Activated CD4-positive, alpha-beta memory T cell treated with anti-CD3 and anti-CD28 coated beads for 36 hours (primary cell): ENCODE measurements at places on chromosomes 11 and 22. TPM values are rescaled to one million over a fixed set of nuclear protein-coding genes. Genes with fewer than 3 reads are reported as not detected.

RPUSD4 gene
- total RNA-seq, result 32.4 TPM

KRTAP5-11 gene
- total RNA-seq, result not detected

CARNS1 gene
- 2.3 TPM for total RNA-seq

SLC25A17 gene
- total RNA-seq, result 29.3 TPM

KRTAP5-1 gene
- total RNA-seq, result not detected

TUB gene
- total RNA-seq, result 0.36 TPM

DNA sequence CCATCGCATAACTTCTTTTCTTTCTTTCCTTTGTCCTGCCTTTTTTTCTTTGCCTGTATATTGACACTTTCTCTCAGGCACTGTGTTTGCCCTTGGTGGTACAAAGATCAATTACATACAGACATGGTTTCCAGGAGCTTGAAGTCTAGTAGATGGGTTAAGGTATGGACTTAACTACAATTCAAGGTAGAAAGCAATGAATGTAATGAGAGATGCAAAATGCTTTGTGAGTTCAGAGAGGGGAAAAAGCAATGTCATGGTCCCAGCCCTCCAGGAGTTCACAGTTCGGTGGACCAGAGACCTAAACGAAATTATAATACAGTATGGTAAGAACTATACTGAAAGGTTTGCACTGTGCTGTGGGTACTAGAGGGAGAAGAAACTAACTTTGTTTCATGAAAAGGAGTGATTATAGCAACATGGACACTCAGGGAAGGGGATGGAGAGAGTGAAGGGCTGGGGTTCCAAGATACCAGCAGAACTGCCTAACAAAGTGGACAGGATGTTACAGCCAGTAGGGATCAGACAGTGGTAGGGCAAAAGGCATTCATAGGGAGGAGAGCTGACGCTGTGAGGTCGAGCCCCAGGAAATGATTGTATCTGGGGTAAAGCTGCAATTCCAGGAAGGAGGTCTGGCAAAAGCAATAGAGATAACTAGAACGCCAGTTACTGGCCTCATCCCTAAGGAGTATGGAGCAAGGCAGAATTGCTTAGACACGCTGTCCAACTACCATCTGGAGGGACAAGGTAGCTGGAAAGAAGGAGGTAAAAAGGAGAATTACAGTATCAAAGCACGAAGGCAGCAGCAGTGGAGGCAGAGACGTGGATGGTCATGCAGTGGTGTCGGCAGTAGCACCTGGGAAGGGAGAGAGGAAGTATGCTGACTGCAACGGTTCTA is 158.3 kb upstream of the MTMR2 start:
- DNase-seq, result no peak
- H3K36me3 ChIP-seq, result peaks cover 10% of the 10 kb centered on the region
- peaks cover 35% of the 10 kb centered on the region for H3K4me1 ChIP-seq

DNA sequence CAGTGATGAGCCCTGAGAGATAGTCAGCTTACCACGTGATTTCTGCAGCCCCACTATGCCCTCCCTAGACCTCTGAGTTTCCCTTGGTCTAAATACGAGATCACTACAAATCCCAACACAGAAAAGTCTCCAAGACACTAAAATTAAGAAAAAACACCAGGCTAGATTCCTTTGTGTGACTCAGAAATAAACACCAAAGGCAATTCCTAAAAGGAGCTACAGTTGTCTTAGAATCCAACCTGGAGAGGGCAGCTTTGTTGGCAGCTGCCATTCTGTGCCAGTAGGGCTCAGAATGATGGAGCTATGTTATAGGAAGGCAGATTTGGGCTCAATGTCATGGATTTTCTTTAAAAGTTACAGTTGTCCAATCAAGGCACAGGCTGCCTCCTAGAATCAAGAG is 37.1 kb upstream of the HMGXB4 start:
- no peak for DNase-seq
- H3K27ac ChIP-seq, result no peak overlapping the region
- H3K27me3 ChIP-seq, result peaks cover 6% of the 10 kb centered on the region
- no peaks in the 10 kb centered on the region for H3K4me1 ChIP-seq
- H3K36me3 ChIP-seq, result no peaks in the 10 kb centered on the region

DNA sequence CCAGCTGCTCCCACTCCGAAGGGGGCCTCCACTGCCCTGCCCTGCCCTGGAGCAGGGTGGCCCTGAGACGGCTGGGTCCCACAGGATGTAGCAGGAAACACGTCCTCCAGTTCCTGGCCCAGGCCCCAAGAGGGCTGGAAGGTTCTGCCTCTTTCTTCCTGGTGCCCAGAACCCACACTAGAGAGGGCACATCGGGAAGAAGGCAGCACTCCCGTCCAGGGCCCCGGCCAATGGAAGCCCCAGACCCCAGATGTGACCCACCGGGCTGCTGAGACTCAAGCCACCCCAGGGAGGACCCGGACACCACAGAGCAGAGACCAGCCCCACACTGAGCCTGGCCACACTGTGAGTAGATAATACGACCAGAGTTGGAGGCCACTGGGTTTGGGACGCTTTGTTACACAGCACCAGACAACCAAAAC is 71.2 kb downstream of the CELSR1 start:
- H3K36me3 ChIP-seq, result no peaks in the 10 kb centered on the region
- no peak overlapping the region for H3K4me3 ChIP-seq
- no peak overlapping the region for H3K27ac ChIP-seq
- DNase-seq, result no peak

- no peak overlapping the region for H3K27ac ChIP-seq
- no peaks in the 10 kb centered on the region for H3K36me3 ChIP-seq
- H3K4me3 ChIP-seq, result no peak overlapping the region
- DNase-seq, result peak; percentile 44
- no peaks in the 10 kb centered on the region for H3K4me1 ChIP-seq
- H3K27me3 ChIP-seq, result peaks cover 15% of the 10 kb centered on the region
Observed at GRCh38 chr11:116224154-116224888, 548.5 kb downstream of the BUD13 start.

DNA sequence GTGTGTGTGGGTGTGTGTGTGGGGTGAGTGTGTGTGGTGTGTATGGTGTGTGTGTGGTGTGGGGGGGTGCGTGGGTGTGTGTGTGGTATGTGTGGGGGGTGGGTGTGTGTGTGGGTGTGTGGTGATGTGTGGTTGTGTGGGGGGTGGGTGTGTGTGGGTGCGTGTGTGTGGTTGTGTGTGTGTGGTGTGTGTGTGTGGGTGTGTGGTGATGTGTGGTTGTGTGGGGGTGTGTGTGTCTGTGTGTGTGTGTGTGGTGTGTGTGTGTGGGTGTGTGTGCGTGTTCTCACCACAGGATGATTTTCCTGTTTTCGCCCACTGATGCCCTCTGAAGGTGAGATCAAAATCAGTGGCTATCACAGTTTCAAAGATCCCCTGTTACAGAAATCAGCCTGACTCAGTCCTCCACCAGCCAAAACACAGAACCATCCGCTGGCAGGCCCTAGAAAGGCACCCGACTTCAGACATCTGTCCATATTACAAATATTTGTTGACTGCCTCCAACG is 24.7 kb downstream of the CPT1A start:
- H3K36me3 ChIP-seq, result peaks cover 2% of the 10 kb centered on the region
- peaks cover 18% of the 10 kb centered on the region for H3K4me1 ChIP-seq
- peak; percentile 53 for DNase-seq
- H3K27ac ChIP-seq, result peak overlapping the region; percentile 75

GRCh38 chr11:69593851-69594250 is 47.1 kb upstream of the CCND1 start:
- H3K36me3 ChIP-seq, result no peaks in the 10 kb centered on the region
- no peak for DNase-seq
- no peak overlapping the region for H3K4me3 ChIP-seq
- H3K27ac ChIP-seq, result no peak overlapping the region
- no peaks in the 10 kb centered on the region for H3K27me3 ChIP-seq
- no peaks in the 10 kb centered on the region for H3K4me1 ChIP-seq

- H3K4me1 ChIP-seq, result no peaks in the 10 kb centered on the region
- DNase-seq, result no peak
- H3K36me3 ChIP-seq, result no peaks in the 10 kb centered on the region
- no peak overlapping the region for H3K4me3 ChIP-seq
Observed at GRCh38 chr11:56889986-56890385, 98.7 kb upstream of the OR5AK2 start.

DNA sequence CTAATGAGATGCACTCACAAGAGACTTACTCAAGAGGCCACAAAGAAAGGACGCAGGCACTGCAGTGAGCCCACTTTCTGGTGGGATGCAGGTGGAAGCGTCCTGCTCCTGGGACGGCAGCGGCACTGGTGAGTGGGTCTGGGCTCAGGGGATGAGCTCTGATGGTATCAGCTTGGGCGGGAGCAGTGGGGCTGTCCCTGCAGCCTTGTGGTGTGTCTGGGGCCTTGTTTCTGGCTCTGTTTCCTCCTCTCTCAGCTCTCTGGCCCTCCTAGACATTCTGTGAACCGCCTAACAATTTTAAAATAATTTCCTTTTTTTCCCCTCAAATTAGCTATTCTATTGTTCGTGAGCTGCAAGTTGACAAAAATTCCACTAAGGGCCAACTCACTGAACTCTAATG is 8.8 kb upstream of the ST14 start:
- no peak overlapping the region for H3K27ac ChIP-seq
- no peak overlapping the region for H3K4me3 ChIP-seq
- peaks cover 9% of the 10 kb centered on the region for H3K4me1 ChIP-seq
- H3K36me3 ChIP-seq, result no peaks in the 10 kb centered on the region
- no peak for DNase-seq

DNA sequence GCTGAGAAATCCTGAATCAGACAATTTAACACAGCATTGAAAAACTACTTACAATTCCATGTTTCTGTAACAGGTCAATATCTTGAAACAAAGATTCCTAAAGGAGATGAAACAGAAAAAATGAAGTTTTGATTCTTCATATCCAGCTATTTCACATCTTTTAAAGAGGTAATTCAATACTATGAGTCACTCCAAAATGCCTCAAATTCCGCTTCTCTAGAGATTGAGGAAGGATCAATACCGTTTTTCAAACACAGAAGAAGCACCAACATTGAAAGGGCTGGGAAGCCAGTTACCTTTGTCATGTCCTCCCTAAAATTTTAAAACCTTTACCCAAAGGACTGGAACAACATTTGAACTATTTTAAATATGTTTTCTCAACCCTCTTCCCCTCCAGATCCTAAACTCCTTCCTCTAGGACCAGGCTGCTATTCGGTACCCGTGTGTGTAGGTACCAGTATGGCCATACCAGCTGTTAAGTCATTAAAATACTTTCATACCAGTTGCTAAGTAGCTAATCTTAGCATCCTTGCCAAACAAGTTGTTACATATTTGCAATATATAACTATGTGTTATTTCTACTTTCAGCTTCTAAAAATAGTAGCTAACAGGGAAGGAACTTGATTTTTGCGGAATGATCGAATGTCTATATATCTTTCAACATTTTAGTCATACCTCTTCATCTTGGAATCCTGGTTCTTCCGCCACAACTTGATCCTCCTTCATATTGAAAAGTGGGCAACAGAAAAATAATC is 2.3 kb downstream of the DMC1 start:
- no peaks in the 10 kb centered on the region for H3K27me3 ChIP-seq
- no peak for DNase-seq
- peaks cover 12% of the 10 kb centered on the region for H3K4me1 ChIP-seq
- H3K36me3 ChIP-seq, result peaks cover 3% of the 10 kb centered on the region
- H3K27ac ChIP-seq, result no peak overlapping the region

DNA sequence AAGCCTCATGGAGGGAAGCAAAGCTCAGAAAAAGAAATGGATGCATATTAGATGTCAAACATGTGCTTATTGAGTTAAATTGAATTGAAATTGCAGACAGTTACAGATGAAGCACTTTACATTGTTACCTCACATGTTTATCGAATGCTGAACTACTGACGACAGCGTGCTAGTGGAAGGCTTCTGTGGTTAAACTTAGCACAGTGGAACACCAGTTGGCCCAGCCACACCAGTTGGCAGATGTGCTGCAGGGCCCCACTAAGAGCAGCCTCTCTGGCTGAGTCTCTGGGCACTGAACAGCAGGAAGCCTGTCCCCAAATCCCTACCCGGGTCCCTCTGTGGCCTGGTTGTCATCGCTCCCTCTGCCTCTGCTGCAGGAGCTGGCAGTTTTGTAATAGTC is 242.1 kb downstream of the NTM start:
- H3K27me3 ChIP-seq, result no peaks in the 10 kb centered on the region
- H3K4me1 ChIP-seq, result no peaks in the 10 kb centered on the region
- H3K27ac ChIP-seq, result no peak overlapping the region
- DNase-seq, result no peak
- H3K36me3 ChIP-seq, result no peaks in the 10 kb centered on the region
- no peak overlapping the region for H3K4me3 ChIP-seq

DNA sequence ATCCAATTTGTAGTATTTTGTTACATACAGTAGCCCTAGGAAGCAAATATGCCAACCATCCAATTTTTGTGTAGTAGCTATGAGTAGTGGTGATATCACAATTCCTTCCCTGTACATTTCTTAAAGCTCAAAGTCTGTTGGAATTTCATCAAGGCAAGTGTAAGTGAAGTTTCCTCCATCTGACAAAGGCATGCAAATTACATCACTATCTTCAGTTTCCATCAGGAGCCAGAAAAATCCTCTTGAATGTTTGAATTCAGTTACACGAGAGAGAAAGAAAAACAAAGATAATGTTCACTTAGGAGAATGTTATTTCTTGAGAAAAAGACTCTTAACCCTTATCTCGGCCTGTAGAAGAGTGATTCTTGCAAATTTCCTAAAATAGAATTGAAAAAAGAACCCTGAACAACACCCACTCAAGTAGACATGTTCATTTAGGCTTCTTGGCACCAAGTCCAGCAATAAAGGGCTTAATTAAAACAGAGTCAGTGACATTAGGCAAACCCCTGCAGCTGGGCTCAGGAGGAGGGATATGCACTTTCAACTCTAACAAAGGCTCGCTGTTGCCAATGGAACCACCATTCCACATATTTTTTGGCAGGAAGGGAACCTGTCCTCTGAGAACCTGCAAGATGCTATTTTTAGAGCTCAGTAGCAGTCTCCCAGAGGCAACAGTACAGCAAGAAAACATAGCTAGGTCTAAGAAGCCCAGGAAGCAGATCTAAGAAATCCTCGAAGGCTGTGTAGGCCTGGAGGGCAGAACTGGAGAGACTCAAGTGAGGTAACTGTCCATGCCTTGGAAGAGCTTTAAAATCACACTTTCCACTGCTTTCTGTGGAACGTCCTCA is 144.6 kb downstream of the CCDC81 start:
- no peak overlapping the region for H3K4me3 ChIP-seq
- H3K4me1 ChIP-seq, result peaks cover 4% of the 10 kb centered on the region
- H3K27me3 ChIP-seq, result peaks cover 5% of the 10 kb centered on the region
- H3K36me3 ChIP-seq, result no peaks in the 10 kb centered on the region
- no peak overlapping the region for H3K27ac ChIP-seq
- DNase-seq, result no peak

DNA sequence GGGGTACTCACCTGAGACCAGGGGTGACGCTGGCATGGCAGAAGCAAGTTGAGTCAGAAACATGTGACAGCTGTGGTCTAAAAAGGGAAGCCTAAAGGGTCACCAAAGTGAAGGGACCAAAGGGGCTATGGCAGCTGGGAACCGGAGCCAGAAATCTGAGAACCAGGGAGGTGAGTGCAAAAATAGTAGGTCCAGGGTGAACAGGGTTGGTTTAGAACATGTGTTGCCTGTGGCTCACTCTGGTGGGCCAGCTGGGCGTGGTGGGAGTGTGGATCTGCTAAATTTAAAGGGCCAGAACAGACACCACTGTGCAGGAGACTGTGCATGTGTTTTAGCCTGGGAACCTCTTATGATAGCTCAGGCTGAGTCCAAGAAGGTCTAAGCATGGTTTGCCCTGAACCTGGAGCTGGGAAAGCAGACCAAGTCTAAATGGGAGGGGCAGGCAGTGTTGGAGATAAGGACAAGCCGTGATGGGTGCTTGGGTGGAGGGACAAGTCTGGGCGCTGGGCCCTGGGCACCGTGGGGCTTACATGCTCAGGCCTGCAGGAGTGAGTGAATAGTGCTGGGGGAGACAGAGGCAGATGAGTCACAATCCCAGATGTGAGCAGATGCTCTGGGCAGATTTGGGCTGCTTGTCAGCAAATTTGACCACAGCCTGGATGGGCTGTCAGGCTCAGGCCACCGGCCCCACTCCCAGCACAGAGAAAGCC is 41.4 kb upstream of the ZBED5 start:
- no peak overlapping the region for H3K27ac ChIP-seq
- DNase-seq, result peak; percentile 11
- H3K36me3 ChIP-seq, result no peaks in the 10 kb centered on the region
- H3K27me3 ChIP-seq, result peaks cover 9% of the 10 kb centered on the region
- peaks cover 6% of the 10 kb centered on the region for H3K4me1 ChIP-seq
